Body of pancreas (tissue), 4 donors: ENCODE measurements at places on chromosomes 3 and 15. TPM values are rescaled to one million over a fixed set of nuclear protein-coding genes. Genes with fewer than 3 reads are reported as not detected.

DNA sequence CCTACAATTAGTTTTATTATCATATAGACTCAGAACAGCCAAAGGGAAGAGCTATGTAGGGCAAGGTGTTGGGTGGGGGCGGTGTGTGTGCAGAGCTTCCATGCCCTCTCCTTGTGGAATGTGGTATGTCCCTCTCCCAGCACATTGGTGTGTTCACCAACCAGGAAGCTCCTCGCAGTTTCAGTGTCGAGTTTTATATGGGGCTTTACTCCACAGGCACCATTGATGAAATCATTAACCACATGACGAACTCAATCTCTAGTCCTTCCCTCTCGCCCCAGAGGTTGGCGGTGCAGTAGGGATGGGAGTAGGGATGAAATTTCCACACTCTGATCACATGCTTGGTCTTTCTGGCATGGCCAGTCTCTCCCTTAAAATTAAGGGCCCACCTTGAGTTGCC is 13.6 kb upstream of the SRP14 start:
- DNase-seq: no peak

Gene GCNT3
- 0.66 TPM for total RNA-seq

- DNase-seq: no peak
These were observed 8.3 kb upstream of the JMJD7 start for GRCh38 chr15:41819455-41820050.

- no peak for DNase-seq
These were observed 217.6 kb downstream of the TPRG1 start for GRCh38 chr3:189389346-189389745.

GRCh38 chr15:101264911-101265641 is 12.2 kb downstream of the SELENOS start:
- DNase-seq: peak; percentile 30

Gene CHST2
- 4.3 TPM for total RNA-seq

GRCh38 chr3:169510693-169511010 is 152.9 kb downstream of the MECOM start:
- no peak for DNase-seq

Gene TNFSF10
- 27.5 TPM for total RNA-seq

DNA sequence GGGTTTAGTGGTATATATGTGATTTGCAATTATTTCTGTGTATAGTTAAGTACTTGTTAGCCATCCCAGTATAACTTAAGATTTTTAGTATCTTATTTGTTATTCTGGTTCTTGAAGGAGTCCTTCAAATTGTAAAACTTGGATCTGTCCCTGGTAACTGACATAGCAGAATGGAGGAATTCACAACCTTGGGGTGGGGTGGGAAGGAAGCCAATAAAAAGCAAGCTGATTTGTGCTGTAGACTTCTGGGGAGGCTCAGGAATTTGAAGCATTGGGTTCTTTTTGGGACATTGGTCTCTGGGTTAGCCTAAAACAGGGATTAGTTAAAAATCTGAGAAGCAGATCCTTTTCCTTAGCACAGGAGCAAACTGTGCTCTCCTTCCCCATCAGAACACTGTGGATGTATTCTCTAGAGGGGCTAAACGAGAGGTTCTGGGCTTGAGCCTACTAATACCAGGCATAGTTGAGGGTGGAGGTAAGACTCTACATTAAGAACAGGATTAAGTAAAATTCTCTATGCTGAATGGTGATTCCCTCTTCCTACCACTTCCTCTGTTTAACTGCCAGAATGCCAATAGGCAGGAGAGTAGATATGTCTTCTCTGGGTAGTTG is 42.2 kb downstream of the GMPS start:
- no peak for DNase-seq

DNA sequence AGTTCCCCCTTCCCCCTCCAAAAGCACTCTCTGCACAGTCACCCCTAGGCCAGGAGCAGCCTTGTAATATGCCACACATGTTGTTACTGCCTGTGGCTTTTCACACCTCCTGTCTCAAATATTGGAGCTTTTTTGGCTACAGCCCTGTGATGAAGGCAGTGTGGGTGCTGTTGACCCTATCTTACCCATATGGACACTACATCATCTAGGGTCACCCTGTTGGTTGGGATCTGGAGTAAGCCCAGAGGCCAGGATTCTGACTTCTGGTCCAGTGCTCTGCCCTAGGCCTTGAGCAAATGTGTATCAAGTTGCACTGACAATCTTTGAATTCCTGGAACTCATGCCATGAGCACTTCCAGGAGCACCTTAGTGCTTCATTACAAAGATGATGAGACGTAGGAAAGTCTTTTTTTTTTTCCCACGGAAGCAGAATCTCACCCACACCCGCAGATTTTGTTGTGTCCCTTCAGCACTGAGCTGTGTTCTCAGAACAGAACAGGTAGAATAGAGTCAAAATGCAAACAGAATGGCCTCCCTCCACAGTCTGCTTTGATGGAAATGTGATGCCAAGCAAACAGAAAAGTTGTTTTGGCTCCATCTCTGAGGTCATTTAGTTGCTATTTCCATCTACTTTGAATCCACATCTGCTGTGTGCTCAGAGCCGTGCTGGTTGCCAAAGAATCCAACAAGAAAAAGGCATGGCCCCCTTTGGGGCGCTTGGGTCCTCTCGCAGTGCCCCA is 49.6 kb downstream of the SMAD3 start:
- DNase-seq: no peak

Gene NCEH1
- total RNA-seq: 10.1 TPM

- no peak for DNase-seq
These were observed 12.6 kb upstream of the BAHD1 start for GRCh38 chr15:40428185-40428584.

Gene UBA7
- total RNA-seq: 86.4 TPM

- no peak for DNase-seq
These were observed 25.4 kb upstream of the PRSS50 start for GRCh38 chr3:46742992-46743585.

- DNase-seq: no peak
These were observed 24.1 kb upstream of the GP9 start for GRCh38 chr3:129036222-129037092.

- no peak for DNase-seq
These were observed 80.6 kb downstream of the MFSD1 start for GRCh38 chr3:158882445-158882844.

DNA sequence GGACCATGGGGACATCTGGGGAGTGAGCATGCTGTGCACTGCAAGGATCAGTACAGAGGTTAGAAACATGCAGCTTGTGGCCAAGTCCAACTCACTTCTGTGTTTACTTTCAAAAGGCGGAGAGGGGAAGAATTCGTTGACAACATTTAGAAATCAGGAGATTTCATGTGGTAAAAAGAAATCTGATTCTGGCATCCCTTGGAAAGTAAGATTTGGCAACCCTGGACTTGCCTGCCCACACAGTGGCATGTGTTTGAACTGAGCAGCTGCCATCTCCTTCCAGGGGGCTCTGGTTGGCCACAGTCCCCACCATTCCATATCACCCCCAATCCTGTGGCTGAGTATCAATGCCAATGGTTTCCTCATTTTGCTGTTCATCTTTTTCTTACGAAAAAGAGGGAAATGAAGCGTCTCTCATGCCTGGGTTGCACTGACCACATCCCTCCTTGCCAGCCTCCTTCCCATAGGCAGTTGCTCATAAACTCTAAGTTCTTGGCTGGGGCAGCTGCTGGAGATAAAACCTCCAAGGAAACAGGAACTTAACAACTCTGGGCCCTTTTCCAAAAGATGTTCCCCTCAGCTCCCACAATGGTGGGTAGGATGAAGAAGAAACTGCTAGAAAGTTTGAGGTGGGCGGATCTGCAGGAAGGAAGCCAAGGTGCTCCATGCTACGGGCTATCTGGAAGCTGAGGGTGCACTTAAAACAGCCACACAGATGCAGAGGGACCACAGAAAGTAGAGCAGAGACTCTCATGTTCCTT is 29.2 kb downstream of the SLC6A11 start:
- peak; percentile 46 for DNase-seq

Gene SI
- not detected for total RNA-seq

DNA sequence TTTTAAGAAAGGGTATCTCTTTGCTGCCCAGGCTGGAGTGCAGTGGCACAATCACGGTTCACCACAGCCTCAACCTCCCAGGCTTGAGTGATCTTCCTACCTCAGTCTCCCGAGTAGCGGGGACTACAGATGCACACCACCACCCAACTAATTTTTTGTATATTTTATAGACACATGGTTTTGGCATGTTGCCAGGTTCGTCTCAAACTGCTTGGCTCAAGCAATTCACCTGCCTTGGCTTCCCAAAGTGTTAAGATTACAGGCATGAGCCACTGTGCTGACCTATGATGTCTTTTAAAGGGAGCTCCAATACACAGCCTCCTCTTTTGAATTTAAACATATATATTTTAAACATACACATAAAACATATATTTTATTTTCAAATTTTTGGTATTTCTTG is 60.9 kb downstream of the SLC9C1 start:
- DNase-seq: no peak

Gene CHRNA3
- total RNA-seq: 0.52 TPM

GRCh38 chr3:172312001-172312400 is 136.3 kb downstream of the GHSR start:
- no peak for DNase-seq

DNA sequence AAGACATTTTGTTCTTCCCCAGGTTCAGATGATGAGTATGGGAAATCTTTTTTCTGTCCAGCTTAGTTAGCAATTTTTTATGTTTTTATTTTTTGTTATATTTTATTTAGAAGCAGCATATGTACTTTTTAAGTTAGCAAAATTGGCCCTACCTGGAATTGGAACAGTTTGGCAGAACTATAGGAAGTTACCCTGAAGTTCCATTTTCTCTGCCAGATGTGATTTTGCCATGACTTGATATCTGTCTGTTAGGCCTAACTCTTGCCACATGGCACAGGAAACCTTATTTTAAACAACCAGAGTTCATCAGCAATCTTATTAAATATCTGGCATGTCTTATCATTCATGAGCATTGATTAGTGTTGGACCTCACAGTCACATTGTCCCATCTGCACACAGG is 67.1 kb downstream of the ADAMTSL3 start:
- no peak for DNase-seq

Gene FBXO40
- total RNA-seq: not detected

DNA sequence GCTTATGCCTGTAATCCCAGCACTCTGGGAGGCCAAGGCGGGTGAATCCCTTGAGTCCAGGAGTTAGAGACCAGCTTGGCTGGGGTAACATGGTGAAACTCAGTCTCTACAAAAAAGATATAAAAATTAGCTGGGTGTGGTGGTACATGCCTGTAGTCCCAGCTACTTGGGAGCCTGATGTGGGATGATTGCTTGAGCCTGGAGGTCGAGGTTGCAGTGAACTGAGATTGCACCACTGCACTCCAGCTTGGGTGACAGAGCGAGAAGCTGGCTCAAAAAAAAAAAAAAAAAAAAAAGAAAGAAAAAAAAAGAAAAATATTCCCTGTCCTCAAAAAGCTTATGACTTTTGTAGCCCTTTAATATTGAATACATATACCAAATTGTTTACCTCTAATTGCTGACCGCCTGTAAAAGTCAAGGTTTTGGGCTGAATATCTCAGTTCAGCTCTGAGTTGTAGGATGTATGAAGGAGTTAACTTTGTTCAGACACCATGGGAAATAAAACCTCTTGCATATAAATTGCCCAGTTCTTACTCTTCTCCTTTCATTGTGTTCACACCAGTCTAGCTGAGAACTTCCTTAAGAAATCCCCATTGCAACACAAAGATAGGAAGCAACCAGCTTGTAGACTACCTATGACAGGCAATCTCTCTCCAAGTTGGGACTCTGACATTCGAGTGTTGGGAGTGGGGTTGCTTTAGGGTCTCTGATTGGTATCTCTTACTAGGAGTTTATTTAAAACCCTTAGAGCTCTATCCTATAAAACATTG is 97.6 kb upstream of the RASGRP1 start:
- no peak for DNase-seq

DNA sequence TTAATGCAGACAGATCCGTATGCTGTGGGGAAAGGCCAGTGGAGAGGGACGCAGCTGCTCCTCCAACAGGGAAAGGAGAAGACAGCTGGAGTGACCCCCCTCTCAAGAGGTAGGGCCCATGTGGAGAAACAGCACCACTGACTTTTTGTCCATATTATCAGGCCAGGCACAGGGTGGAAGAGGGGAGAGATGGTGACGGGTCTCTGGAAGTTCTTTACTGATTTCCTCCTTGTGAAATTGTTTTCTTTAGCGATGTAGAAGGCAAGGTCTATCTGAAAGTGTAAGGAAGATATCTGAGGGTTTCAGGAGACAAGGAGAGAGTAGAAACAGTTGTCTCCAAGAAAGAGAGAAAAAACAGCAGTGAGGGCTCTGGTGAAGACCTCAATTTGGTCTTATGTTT is 338.8 kb downstream of the VPS13C start:
- no peak for DNase-seq

- DNase-seq: no peak
These were observed 278.7 kb upstream of the KCNMB2 start for GRCh38 chr3:178257491-178257890.

DNA sequence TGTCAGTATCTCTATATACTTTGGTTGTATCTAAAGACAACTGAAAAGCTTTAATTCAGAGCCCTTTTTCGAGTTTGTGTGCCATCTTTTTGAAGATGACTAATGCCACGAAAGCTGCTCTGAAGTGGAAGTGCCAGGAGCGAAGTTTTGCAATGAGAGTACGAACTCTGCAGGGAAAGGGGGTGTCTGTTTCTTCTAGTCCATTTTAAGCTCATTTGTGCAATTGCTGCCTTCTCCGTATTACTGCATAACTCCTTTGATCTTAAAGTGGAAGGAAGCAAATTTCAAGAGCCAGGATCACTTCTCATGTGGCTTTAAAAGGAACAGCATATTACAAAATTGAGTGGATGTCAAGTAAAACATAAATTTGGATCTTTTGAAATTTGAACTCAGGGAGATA is 245.3 kb downstream of the FEZF2 start:
- no peak for DNase-seq

Gene ACP3
- 0.33 TPM for total RNA-seq

DNA sequence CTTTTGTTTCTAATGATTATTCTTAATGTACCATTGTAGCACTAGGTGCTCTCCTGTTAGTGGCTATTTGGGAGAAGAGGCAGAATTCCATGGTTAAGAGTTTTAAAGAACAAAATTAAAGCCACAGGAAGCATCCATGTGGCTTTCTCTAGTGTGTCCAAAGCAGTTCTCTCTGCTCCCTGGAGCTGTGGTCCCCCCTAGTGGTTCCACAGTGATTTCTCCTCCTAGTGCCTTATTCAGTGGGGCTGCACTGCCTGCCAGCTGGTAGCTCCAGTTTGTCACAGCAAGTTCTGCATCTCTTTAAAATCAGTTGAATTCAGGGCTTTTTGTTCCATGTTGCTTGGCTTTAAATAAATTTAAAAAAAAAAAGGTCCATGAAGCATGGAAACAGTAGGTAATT is 39.6 kb upstream of the FAM98B start:
- DNase-seq: peak; percentile 48

Gene IQCF5
- not detected for total RNA-seq

GRCh38 chr3:76753599-76753998 is 286.3 kb upstream of the ROBO2 start:
- no peak for DNase-seq

Gene ACKR2
- 3.4 TPM for total RNA-seq
